Dermis blood vessel endothelial cell (primary cell): ENCODE measurements at places on chromosomes 2 and 18.

- no peak for DNase-seq
Measured at GRCh38 chr2:7744827-7745226, 827.6 kb downstream of the RNF144A start.

GRCh38 chr18:22813648-22814328 is 119.3 kb upstream of the RBBP8 start:
- DNase-seq: peak; percentile 74

- DNase-seq: no peak
Measured at GRCh38 chr2:139031722-139032121, 251.5 kb upstream of the NXPH2 start.

GRCh38 chr2:84878459-84878858 is 2.4 kb downstream of the TRABD2A start:
- DNase-seq: no peak

DNA sequence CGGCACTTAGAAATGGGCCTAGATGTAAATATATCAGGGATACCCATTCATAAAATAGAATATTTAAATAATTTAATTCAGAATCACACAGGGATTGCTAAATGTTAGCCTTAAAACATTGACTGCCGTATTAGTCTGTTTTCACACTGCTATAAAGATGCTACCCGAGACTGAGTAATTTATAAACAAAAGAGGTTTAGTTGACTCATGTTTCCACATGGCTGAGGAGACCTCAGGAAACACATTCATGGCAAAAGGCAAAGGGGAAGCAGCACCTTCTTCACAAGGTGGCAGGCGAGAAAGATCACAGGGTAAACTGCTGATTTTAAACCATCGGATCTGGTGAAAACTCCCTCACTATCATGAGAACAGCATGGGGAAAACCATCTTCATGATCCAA is 223.6 kb upstream of the GULP1 start:
- DNase-seq: no peak

- DNase-seq: no peak
Measured at GRCh38 chr18:45355944-45356520, 259.2 kb upstream of the SLC14A2 start.

- no peak for DNase-seq
Measured at GRCh38 chr18:55900380-55900779, 312.4 kb upstream of the TCF4 start.

- DNase-seq: no peak
Measured at GRCh38 chr2:200318940-200319435, 12.5 kb downstream of the SPATS2L start.

GRCh38 chr18:48986851-48987761 is 36.3 kb upstream of the SMAD7 start:
- DNase-seq: no peak

DNA sequence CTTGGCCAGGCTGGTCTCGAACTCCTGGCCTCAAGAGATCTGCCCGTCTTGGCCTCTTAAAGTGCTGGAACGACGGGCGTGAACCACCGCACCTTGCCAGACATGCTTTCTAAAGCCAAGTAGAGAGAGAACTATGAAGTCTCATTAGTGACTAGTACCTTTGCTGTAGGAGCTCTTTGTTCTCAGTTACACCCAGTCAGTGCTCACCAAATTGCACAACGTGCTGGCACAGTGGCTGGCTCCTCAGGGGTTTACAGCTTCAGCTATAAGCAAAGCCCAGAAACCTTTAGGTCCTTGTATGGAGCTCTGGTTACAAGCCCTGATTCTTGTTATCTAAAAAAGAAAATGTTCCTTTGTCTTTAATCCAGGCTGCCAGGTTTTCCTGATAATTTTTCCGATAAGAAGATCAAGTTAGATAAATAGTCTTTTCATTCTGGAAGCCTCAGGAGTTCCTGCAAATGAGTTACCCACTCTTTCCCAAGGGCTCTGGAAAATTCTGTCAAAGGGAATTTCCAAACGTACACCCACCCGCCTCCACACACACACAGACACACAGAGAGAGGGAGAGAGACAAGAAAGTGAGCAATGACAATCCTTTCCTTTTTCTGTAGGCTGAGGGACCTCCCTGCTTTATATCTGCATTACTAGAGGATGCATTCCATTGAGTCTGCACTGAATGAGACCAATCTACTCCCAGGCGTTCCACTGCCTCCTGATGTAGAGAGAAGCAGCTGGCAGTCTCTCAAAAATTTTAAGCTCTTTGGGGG is 100.2 kb upstream of the CSRNP3 start:
- no peak for DNase-seq
